ENCODE measurements at places on chromosomes 3 and 15.

- H3K27me3 ChIP-seq: no peaks in the 10 kb centered on the region
- no peaks in the 10 kb centered on the region for H3K36me3 ChIP-seq
- no peaks in the 10 kb centered on the region for H3K4me1 ChIP-seq
- no peak overlapping the region for H3K4me3 ChIP-seq
- H3K27ac ChIP-seq: no peak overlapping the region
Observed at GRCh38 chr3:62462788-62463187, 89.4 kb upstream of the FEZF2 start.

DNA sequence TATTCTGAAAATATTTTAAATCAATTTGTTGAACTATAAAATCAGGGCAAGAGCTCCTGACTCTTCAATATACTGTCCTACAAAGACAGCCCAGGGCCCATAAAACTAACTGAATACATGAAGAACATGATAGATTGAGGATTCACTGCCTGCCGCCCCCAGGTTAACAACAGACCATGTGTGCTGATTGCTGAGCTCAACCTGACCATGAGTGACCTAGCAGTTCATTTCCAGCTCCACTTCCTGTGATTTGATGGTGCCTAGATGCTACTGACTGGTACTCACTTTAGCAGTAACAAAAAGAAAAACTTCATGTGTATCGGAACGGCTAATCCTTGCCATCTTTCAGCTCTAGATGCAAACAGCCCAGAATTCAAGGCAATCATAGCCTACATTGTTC lies 9.6 kb upstream of the KLF13 start:
- H3K36me3 ChIP-seq: no peaks in the 10 kb centered on the region
- no peak for DNase-seq
- no peaks in the 10 kb centered on the region for H3K27me3 ChIP-seq
- H3K4me3 ChIP-seq: no peak overlapping the region

DNA sequence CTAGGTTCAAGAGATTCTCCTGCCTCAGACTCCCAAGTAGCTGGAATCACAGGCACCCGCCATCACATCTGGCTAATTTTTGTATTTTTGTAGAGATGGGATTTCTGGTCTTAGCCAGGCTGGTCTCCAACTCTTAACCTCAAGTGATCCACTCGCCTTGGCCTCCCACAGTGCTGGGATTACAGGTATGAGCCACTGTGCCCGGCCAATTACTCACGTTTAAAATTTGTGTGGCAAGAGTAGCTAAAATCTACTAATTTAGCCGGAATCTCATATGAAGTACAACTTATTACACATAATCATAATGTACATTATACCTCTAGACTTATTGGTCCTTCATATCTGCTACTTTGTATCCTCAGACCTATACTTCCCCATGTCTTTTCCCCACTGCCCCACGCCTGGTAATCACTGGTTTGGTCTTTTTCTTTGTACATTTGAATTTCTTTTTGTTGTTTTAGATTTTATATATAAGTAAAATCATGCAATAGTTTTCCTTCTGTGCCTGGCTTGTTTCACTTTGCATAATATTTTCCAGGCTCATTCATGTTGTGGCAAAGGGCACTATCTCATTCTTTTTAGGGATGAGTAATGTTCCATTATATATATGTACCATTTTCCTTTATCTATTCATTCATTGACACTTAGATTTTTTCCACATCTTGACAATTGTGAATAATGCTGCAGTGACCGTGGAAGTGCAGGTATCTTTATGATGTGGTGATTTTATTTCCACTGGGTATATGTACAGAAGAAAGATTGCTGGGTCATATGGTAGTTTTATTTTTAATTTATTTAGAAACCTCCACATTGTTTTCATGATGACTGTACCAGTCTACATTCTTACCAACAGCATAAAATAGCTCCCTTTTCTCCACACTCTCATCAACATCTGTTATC lies 605.0 kb upstream of the CBLB start:
- H3K27ac ChIP-seq: no peak overlapping the region
- no peak for DNase-seq

DNA sequence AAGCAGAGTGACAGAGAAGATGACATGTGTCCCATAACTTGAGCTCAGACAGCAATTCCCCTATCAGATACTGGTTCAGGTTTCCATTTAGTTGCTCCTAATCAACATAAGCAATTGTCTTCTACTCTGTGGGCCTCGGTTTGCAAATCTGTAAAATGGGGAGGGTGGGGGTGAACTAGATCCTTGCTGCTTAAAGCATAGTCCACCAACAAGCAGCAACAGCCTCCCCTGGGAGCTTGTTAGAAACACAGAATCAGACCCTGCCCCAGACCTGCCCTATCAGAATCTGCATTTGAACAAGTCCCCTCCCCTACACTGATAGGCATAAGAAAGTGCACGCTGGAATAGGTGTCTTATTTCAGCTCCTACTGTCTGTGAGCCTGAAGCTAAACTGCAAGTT lies 87.8 kb downstream of the CEMIP start:
- 0 out of 2 replicates have a peak, but pooled peaks cover 2% of the 10 kb centered on the region for H3K27me3 ChIP-seq
- no peak overlapping the region for H3K27ac ChIP-seq
- no peaks in the 10 kb centered on the region for H3K36me3 ChIP-seq
- H3K4me1 ChIP-seq: no peaks in the 10 kb centered on the region
- no peak for DNase-seq

DNA sequence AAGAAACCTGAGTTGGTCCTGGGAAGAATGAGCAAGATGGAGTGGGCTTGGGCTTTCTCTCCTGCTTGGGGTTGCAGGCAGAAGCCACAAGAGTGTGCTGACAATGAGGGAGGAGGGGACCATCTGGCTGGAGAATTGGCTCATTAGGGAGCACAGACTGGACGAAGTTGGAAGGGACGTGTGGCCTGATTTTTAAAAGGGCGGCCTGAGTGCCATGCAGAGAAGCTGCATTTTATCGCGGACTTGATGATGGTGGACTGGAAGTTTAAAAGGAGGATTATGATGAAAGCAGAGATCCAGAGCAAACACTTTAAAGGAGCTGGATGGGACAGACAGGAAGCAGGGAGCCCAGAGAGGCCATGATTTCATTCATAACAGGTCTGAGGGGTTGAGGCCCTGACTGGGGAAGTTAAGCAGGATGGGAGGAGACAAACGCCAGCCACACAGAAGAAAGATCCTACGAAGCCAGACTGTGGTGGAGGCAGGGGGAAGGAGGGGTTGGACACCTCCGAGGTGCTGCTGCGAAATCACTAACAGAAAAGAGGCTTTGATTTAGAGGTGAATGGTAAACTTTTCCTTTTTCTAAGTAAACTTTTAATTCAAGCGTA lies 23.6 kb downstream of the TLNRD1 start:
- peaks cover 18% of the 10 kb centered on the region for H3K4me1 ChIP-seq
- H3K27me3 ChIP-seq: no peaks in the 10 kb centered on the region
- no peaks in the 10 kb centered on the region for H3K36me3 ChIP-seq

- H3K27ac ChIP-seq: no peak overlapping the region
- H3K4me1 ChIP-seq: no peaks in the 10 kb centered on the region
- DNase-seq: no peak
- H3K4me3 ChIP-seq: no peak overlapping the region
- no peaks in the 10 kb centered on the region for H3K36me3 ChIP-seq
- H3K27me3 ChIP-seq: no peaks in the 10 kb centered on the region
Observed at GRCh38 chr3:47295322-47295721, 12.6 kb downstream of the KLHL18 start.

DNA sequence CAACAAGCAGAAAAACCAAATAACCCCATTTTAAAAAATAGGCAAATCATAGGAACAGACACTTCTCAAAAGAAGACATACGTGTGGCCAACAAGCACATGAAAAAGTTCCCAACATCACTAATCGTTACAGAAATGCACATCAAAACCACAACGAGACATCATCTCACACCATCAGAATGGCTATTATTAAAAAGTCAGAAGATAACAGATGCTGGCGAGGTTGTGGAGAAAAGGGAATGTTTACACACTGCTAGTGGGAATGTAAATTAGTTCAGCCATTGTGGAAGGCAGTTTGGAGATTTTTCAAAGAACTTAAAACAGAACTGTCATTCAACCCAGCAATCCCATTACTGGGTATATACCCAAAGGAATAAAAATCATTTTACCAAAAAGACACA lies 60.7 kb downstream of the ABI3BP start:
- no peak overlapping the region for H3K4me3 ChIP-seq
- no peaks in the 10 kb centered on the region for H3K4me1 ChIP-seq
- H3K27ac ChIP-seq: no peak overlapping the region
- H3K36me3 ChIP-seq: no peaks in the 10 kb centered on the region

- no peaks in the 10 kb centered on the region for H3K36me3 ChIP-seq
- no peak overlapping the region for H3K27ac ChIP-seq
- H3K4me1 ChIP-seq: no peaks in the 10 kb centered on the region
Observed at GRCh38 chr15:75731248-75732151, 18.9 kb upstream of the CSPG4 start.

- H3K4me1 ChIP-seq: peaks cover 42% of the 10 kb centered on the region
- no peaks in the 10 kb centered on the region for H3K27me3 ChIP-seq
- no peak overlapping the region for H3K4me3 ChIP-seq
- H3K27ac ChIP-seq: no peak overlapping the region
- no peaks in the 10 kb centered on the region for H3K36me3 ChIP-seq
- DNase-seq: no peak
Observed at GRCh38 chr3:64268926-64269325, 43.7 kb upstream of the PRICKLE2 start.

GRCh38 chr15:67783303-67783702 lies 42.0 kb upstream of the SKOR1 start:
- no peaks in the 10 kb centered on the region for H3K27me3 ChIP-seq
- H3K36me3 ChIP-seq: no peaks in the 10 kb centered on the region
- no peak overlapping the region for H3K4me3 ChIP-seq
- no peak for DNase-seq

GRCh38 chr15:68615301-68615700 lies 36.5 kb downstream of the CORO2B start:
- H3K4me1 ChIP-seq: no peaks in the 10 kb centered on the region
- no peak overlapping the region for H3K27ac ChIP-seq
- no peak for DNase-seq
- H3K36me3 ChIP-seq: no peaks in the 10 kb centered on the region

DNA sequence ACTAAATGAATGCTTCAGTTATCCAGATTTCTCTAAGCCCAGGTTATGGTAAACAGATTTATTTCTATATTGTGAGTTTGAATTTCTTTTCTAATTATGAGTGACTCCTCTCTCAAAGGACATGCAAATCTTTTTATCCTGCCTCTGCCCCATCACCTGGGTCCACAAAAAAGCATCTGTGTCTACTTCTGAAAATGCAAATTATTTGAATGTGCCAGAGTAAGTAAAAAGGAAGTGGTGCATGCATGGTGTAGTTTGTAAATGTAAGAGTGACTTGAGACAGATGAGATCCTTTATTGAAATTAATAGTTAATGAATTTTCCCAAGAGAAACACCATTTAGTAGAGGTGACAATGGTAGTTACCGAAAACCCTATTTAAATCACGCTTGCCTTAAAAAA lies 26.9 kb downstream of the MCTP2 start:
- no peaks in the 10 kb centered on the region for H3K27me3 ChIP-seq
- H3K36me3 ChIP-seq: no peaks in the 10 kb centered on the region

DNA sequence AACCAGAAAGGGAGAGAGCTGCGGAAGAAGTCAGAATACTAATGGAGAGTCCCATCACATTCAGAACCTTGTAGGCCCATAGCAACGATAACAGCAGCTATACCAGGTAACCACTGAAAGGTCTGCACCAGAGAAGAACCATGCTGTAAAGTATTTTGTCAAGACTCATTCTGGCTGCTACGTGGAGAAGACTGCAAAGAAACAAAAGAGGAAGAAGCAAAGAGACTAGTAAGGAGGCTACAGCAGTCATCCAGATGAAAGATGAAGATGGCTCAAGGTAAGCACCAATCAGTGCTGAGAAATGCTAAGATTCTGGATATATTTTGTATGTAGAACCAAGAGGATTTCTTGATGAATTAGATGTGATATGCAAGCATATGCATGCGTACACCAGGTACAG lies 39.6 kb downstream of the ACAP2 start:
- no peaks in the 10 kb centered on the region for H3K4me1 ChIP-seq
- DNase-seq: no peak
- H3K27ac ChIP-seq: no peak overlapping the region
- no peaks in the 10 kb centered on the region for H3K27me3 ChIP-seq
- no peaks in the 10 kb centered on the region for H3K36me3 ChIP-seq

DNA sequence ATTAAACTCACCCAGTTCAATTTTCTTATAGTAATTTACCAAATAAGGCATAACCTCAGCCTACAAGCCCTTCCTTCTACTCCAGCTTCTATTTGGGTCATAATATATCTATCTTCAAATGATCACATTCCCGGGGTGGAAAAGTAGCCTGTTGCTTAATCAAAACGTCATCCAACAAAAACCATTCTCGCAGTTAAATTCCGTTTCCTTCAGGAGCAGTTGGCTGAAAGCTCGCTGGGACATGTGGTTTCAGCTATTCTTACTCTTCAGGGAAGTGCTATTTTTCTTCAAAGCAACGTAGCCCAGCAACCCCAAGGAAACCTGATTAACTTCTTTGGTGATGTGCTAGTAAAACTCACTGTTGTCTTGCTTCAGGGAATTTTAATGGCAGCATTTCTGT lies 59.6 kb downstream of the MAGI1 start:
- no peak overlapping the region for H3K27ac ChIP-seq
- H3K36me3 ChIP-seq: no peaks in the 10 kb centered on the region
- no peaks in the 10 kb centered on the region for H3K4me1 ChIP-seq
- no peaks in the 10 kb centered on the region for H3K27me3 ChIP-seq

DNA sequence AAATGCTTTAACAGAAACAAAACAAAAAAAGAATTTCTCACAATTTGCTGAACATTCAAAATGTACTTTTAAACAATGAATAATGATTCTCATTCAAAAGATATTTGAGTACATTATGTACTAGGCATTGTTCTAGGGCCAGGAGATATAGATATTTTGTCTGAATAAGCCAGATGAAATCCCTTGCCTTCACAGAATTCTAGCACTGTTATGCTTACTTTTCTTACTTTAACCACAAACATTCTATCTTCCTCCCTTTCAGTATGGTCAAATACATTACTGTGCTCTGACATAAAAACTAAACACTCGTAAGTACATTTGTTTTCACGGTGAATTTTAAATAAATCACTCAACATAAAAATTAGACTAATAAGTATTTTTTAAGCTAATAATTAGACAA lies 116.7 kb downstream of the ADAM10 start:
- peak overlapping the region; percentile 39 for H3K27ac ChIP-seq
- no peaks in the 10 kb centered on the region for H3K27me3 ChIP-seq
- DNase-seq: no peak
- H3K36me3 ChIP-seq: peaks cover 22% of the 10 kb centered on the region

All from SJSA1 (cell line).